Psoas muscle (tissue), 8 donors: ENCODE measurements at places on chromosomes 5 and 9. TPM values are rescaled to one million over a fixed set of nuclear protein-coding genes. Genes with fewer than 3 reads are reported as not detected.

The MEGF10 gene
- polyA plus RNA-seq: 1.2 TPM

The CDC14B gene
- 2.5 TPM for polyA plus RNA-seq

GRCh38 chr5:74200560-74200959 is 440.0 kb downstream of the ENC1 start:
- no peak for DNase-seq

DNA sequence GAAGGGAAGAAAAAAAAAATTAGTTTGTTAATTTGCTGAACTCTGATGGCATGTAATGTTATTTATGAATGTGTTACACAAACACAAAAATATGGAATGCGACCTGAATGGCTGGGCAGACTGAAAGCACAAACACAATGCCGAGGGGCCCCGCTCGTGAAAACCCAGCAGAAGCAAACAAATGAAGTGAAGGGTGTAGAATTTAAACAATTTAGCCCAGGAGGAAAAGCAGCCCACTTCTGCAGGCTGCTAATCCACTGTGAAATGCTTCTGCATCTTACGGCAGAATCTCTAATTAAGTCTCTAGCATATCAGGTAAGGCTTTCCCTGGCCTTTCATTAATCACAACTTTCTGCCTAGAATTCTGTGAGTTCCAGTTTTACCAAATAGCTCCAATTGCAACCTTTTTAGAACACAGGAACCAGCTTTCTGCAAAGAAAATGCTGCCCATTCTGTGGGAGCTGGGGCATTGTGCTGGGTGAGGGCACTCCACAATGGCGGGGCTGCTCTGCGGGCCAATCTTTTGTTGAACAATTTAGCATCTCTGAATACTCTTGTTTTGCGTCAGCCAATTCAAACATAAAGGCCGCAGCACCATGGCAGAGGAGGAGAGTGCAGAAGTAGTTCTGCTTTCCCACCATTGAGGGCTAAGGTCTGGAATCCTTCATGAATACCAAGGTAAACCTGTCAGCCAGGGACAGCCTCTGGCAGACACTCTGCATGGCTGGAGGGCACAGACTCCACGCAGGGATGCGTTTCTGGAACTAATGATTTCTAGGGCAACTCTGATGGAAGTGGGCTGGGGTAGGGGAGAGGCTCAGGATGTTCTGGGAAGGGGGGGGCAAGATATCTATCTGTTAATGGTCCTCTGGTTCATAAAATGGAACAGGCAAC is 66.4 kb downstream of the PTCH1 start:
- no peak for DNase-seq

DNA sequence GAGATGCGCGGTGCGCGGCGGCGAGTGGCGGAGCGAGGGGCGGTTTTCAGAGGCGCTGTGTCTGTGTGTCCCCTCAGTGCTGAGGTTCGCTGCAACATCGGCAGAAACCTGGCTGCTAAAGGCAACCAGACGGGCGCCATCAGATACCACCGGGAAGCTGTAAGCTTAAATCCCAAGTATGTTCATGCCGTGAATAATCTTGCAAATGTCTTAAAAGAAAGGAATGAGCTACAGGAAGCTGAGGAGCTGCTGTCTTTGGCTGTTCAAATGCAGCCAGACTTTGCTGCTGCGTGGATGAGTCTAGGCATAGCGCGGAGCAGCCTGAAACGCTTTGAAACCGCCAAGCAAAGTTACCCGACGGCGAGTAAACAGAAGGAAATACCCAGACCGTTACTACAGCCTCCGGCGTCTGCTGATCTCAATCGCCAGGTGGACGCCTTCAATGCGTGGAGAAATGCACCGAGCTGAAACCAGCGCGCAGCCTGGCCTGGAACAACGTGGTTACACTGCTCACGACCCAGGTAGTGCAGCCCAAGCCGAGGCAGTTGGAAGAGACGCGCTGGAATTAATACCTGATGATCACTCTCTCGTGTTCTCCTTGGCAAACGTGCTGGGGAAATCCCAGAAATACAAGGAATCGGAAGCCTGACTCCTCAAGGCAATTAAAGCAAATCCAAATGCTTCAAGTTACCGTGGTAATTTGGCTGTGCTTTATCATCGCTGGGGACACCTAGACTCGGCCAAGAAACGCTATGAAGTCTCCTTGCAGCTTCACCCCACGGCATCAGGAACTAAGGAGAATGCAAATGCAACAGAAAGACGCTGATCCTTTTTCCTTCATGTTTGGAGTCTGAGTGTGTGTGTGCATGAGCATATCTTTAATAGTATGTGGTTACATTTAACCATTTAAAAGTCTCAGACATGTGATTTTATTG is 15.9 kb downstream of the OR2V1 start:
- no peak for DNase-seq

GRCh38 chr5:132053483-132053882 is 7.0 kb upstream of the IL3 start:
- DNase-seq: no peak

The RNF208 gene
- 5.9 TPM for polyA plus RNA-seq

GRCh38 chr9:134641173-134641989 is at the start of gene COL5A1:
Gene COL5A1, plus strand, starts transcription at chr9:134641803. Its CDS starts 385 bp downstream, at chr9:134642188.
- peak; percentile 91 for DNase-seq

- DNase-seq: no peak
Observed at GRCh38 chr9:9747787-9748186, 865.0 kb downstream of the PTPRD start.

The SQSTM1 gene
- 463 TPM for polyA plus RNA-seq

DNA sequence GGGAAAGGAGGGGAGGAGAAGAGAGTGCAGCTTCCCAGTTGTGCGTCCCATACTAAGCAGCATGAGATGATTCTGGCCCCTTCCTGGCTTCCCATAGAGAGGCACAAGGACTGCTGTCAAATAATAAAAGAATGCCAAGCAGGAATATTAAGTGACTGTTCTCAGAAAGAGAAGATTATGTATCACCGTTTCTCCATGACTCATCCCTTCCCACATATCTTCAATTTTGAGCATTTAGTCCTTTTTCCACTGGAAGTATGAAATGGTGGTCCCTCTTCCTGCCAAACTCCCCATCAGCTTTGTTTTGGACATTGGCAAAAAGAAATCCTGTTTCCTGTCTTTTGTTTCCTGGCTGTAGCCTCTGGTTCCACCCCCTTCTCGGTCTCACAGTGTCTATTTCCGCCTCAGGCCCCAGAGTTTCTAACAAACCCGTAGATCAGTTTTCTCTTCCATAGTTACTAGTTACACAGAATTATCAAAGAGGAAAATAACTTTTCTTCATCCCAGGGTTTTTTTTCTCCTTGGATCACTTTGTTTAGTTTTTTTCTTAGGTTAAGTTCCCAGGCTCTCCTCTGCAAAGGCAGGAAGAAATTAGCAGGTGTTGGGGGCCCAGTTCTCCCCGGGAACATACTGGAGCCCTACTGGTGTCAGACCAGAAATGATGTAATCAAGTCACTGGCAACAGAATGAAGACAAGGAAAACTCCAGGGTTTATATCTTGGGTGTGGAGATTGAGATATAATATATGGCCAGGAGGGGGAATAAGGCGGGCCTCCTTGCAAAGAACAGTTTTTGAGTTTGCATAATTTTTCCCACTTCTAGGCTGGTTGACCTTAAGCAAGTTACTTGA is 26.4 kb upstream of the ARHGAP26 start:
- no peak for DNase-seq

The OTULINL gene
- 0.29 TPM for polyA plus RNA-seq

DNA sequence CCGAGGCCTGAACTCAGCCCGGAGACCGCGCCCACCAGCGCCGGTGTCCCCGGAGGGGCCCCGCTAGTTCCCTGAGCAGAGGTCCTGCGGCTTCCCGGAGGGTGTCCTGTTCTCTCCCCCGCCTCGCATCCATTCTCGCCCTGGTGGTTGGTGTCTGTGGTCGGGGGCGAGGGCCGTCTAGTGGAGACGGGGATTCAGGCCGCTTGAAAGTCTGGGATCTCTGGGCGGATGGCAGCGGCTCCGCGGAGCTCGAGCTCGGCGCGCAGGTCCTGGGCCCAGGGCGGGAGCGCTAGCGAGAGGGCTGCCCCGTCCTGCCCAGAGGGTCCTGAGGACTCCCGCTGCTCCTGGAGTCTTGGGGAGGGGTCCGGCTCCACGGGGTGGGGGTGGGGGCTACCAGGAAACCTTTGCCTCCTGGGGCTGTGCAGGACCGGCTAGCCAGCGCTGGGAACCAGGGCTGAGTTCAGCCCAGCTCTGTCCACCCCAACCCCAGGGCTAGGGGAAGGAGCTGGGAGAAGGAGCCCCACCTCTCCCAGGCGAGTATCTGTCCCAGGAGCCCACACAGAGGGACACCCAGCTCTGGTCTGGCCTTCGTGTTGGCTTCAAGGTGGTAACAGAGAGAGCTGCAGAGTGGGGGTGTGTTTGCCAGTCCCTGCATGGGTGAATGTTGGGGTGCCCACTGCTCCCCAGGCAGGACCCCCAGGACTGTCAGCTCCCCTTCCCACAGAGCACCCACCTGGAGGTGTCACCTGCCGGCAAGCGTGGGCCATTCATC is 4.0 kb downstream of the TOR4A start:
- no peak for DNase-seq

The ENTPD8 gene
- polyA plus RNA-seq: not detected

The C5orf58 gene
- not detected for polyA plus RNA-seq

GRCh38 chr5:10319202-10319851 is 11.6 kb upstream of the CMBL start:
- peak; percentile 31 for DNase-seq

The COL15A1 gene
- polyA plus RNA-seq: 3.7 TPM

The CYFIP2 gene
- polyA plus RNA-seq: 4.8 TPM

The RHOBTB3 gene
- 21.4 TPM for polyA plus RNA-seq

DNA sequence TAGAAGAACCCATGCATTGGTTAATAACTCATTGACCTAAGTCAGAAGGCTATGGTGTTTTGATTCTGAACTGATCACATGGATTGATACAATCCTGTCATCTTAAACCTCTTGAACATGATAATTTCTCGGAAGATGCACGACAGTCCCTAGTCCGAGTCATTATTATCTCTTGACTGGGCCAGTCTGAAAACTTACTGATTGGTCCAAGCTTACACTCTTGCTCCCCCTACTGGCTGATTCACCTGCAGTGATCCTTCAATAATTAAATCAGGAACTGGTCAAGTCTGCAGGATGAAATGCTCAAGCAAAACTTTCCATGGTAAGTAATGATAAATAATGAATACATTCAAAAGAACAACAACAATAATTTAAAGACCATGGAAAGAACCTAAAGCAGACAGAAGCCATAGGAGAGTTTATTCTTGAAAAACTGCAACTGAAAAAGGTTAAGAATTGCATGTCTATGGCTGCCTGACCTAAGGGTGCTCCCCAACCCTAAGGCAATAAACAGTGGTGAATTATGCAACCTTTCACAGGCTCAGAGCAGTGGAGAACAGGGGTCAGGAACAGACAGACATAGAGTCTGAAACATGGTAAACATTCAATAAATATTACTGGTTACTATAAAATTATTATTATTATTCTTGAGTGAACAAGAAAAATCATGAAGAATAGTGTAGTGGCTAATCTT is 79.3 kb downstream of the BRINP1 start:
- DNase-seq: no peak

DNA sequence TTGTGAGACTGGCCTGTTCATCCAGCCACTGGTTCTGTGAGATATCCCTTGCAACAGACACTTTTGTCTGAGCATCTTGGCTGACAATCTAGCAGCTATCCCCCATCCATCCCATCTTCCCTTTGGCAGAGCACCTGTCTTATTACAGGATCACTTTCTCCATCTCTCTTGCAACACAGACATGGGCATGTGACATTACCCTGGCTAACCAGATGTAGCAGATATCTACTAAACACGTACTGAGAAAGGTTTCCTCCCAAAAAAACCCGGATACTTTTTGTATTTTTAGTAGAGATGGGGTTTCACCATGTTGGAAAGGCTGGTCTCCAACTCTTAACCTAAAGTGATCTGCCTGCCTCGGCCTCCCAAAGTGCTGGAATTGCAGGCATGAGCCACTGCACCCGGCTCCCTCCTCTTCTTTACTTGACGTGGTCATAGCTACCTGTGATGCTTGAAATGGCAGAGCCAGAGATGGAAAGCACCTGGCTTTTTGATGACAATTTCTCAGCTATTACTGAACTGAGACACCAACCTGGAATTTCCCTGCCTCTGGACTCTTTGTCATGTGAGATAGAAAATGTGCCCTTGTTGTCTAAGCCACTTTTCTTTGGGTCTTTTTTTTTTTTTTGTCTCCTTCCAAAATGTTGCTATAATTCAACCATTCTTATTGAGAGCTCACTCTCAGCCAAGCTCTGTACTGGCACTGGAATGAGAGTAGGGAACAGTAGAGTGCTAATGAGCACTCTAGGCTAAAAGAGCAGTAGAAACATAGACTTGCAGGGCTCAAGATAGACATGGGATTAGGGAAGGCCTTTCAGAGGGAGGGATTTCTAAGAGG is 32.6 kb downstream of the FNBP1 start:
- no peak for DNase-seq

DNA sequence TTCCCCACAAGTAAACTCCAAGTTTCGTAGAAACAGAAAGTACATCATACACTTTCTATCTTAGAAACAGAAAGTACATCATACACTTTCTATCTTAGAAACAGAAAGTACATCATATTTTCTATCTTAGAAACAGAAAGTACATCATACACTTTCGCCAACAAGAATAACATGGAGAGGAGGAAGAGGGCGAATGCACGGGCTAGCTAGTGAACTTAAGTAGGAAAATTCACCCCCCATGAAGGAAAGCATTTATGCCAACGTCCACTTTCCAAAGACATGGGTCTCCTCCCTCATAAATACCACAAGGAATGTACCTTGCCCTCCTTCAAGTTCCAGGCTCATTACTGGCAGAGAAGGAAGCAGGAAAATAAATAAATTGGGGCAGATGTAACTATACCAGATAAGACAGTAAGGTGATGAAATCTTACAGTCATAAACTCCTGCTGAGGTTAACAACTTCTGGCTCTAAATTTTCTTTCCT is 64.7 kb downstream of the FRMD3 start:
- DNase-seq: no peak

The NDUFA8 gene
- polyA plus RNA-seq: 257 TPM

DNA sequence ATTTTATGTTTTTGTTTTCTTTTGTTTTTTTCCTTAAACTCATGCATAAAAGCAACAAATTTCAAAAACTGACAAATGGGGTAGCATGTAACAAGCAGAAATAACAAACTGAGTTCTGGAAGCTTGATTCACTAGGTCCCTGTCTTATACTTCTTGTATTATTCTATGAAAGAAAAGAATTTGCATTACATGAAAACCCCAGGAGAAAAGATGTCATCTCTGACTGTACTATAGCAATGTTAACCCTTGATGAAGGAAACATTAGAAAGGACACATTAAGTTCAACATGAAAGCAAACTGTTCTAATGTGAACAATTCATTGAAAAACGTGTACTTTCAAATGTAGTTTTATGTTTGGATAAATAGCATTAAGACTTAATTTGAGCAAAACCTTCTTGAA is 9.2 kb downstream of the RAB14 start:
- DNase-seq: no peak

GRCh38 chr5:56112526-56113121 is 117.9 kb upstream of the IL6ST start:
- DNase-seq: no peak

The SPINK7 gene
- not detected for polyA plus RNA-seq

- DNase-seq: peak; percentile 87
Observed at GRCh38 chr5:139294374-139295165, 1.0 kb downstream of the MATR3 start.
